ENCODE measurements at places on chromosomes 11 and 22. TPM values are rescaled to one million over a fixed set of nuclear protein-coding genes. Genes with fewer than 3 reads are reported as not detected.

GRCh38 chr22:50201191-50202129 is 649 bp downstream of the SELENOO start:
- DNase-seq = peak; percentile 73
- peaks cover 12% of the 10 kb centered on the region for H3K36me3 ChIP-seq
- peaks cover 10% of the 10 kb centered on the region for H3K4me1 ChIP-seq
- no peak overlapping the region for H3K27ac ChIP-seq
- peak overlapping the region; percentile 84 for H3K4me3 ChIP-seq

DNA sequence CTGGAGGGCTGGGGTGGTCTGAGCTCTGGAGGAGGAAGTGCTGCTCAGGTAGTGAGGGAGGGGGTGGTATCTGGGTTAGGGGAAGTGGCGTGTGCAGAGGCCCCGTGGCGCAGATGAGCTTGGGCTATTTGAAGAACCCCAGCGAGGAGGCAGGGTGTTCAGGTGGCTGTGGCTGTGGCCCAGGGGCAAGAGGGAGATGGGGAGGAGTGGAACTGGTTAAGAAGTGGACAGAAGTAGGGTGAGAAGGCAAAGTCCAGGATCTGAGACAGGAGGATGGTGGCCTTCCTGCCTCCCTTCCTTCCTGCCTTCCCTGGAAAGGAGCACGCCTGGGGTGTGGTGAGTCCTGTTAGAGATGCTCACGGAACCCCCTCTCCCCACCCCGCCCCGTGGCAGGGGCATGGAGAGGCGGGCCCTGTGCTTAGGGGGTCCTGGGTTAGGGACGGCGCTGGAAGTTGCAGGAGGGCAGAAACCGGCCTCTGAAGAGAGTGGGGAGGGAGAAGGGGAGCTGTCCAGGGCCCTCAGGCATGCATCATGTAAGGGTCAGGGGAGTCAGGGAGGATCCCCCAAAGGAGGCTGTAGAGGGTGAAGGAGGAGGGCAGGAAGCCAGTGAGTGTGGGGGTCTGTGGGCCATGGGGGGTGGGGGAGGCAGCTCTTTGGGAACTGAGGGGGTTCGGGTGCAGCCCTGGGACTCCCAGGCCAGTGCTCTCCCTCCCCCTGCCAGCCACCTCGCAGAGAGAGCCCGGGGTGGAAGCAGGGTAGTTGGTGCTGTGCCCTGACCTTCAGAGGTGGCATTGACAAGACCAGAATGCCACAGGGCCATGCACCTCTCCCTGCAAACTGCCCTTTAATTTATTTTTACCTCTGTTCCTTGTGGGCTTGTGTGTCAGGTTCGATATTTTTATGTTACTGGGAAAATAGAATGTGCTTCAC is 63.7 kb upstream of the PARVG start:
- no peak overlapping the region for H3K4me3 ChIP-seq
- H3K27me3 ChIP-seq = no peaks in the 10 kb centered on the region
- H3K4me1 ChIP-seq = no peaks in the 10 kb centered on the region
- no peaks in the 10 kb centered on the region for H3K36me3 ChIP-seq
- H3K27ac ChIP-seq = no peak overlapping the region

- no peak overlapping the region for H3K27ac ChIP-seq
- no peak for DNase-seq
- no peaks in the 10 kb centered on the region for H3K27me3 ChIP-seq
- no peaks in the 10 kb centered on the region for H3K36me3 ChIP-seq
- no peaks in the 10 kb centered on the region for H3K4me1 ChIP-seq
These were observed 24.3 kb upstream of the MRGPRX2 start for GRCh38 chr11:19084661-19085315.

DNA sequence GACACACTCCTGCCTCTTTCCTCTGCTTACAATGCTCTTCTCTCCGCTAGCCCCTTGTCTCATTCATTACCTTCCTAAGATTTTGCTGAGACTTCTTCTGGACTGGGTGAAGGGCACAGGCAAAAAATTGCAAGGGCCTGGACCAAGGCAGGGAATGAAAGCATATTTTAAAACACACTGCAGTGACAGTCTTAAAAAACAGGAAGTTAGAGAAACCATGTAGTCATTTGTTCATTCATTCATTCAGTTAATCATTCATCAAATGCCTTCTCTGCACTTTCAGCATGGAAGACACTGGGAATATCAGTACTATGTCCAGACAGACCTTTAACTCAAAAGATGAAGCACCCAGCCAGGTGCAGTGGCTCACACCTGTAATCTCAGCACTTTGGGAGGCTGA is 44.9 kb upstream of the SWAP70 start:
- H3K36me3 ChIP-seq = no peaks in the 10 kb centered on the region
- H3K4me3 ChIP-seq = no peak overlapping the region
- peaks cover 7% of the 10 kb centered on the region for H3K4me1 ChIP-seq
- no peak overlapping the region for H3K27ac ChIP-seq
- H3K27me3 ChIP-seq = peaks cover 7% of the 10 kb centered on the region

GRCh38 chr22:31133911-31134310 is 6.4 kb downstream of the PLA2G3 start:
- H3K27ac ChIP-seq = no peak overlapping the region
- DNase-seq = no peak
- no peaks in the 10 kb centered on the region for H3K4me1 ChIP-seq
- no peaks in the 10 kb centered on the region for H3K36me3 ChIP-seq
- H3K4me3 ChIP-seq = no peak overlapping the region
- H3K27me3 ChIP-seq = no peaks in the 10 kb centered on the region

DNA sequence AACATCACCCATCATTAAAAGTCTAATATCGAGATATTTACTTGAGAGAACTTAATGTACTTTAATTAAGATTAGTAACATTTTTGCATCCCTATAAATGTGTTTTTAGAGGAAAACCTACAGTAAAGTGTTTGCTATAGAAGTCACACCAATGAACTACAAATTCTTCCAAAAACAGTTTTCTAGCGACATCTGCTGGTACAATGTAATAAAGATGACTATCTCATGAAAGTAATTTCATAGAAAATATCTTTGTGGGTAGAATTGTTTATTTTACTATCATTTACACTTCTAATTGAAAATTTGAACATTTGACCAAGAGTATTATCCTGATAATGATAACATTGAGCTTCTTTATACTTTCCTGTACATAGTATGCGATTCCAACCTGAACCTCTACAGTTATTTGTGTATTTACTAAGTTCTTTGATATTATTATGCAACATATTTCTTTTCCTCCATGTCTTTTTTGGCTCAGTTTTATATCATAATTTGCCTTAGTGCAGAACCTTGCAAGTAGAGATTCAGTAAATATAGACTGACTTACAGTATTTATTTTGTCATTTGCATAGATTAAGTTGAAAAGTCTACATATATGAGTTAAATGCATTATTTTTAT is 252.7 kb downstream of the TMEM135 start:
- no peak overlapping the region for H3K27ac ChIP-seq
- peaks cover 4% of the 10 kb centered on the region for H3K4me1 ChIP-seq
- DNase-seq = peak; percentile 76
- H3K36me3 ChIP-seq = no peaks in the 10 kb centered on the region
- H3K4me3 ChIP-seq = no peak overlapping the region

GRCh38 chr11:93481279-93481678 is 61.9 kb downstream of the SMCO4 start:
- no peaks in the 10 kb centered on the region for H3K27me3 ChIP-seq
- peaks cover 51% of the 10 kb centered on the region for H3K4me1 ChIP-seq
- H3K36me3 ChIP-seq = no peaks in the 10 kb centered on the region
- no peak overlapping the region for H3K27ac ChIP-seq
- DNase-seq = no peak

- H3K36me3 ChIP-seq = no peaks in the 10 kb centered on the region
- peaks cover 9% of the 10 kb centered on the region for H3K4me1 ChIP-seq
- no peak overlapping the region for H3K4me3 ChIP-seq
- no peaks in the 10 kb centered on the region for H3K27me3 ChIP-seq
These were observed 68.8 kb downstream of the RTL6 start for GRCh38 chr22:44428941-44429830.

DNA sequence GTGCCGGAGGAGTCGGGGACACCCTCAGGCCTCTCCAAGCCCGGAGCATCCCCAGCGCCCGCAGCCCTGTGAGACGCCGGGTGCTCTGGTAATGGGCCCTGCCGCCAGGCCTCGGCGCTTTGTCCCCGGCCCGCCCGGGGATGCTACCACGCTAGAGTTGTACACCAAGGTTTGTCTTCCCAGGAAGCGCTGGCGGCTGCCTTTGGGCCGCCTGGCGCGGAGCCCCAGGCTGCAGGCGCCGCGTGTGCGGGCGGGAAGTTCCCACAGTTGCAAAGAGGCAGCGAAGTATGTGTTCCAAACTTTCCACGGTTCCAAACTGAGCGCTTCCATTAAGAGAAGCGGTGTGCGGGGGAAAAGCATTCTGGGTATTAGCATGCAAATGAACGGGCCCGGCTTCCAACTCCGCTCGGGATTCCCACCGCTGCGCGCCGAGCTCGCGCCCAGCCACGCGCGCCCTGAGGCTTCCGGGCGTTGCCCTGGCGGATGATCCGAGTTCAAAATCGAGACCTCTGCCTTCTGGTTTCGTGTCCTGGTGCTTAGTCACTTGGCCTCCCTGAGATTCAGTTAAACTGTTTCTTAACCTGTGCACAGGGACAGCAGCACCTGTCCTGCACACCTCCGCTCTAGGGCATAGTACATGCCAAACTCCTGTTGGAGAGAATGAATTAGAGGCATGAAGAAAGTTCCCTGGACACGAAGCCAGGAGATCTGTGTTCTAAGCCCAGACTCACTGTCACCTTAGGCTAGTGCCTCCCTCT is 1.3 kb upstream of the PATZ1 start:
- peak; percentile 80 for DNase-seq
- H3K4me3 ChIP-seq = peak overlapping the region; percentile 69

- H3K36me3 ChIP-seq = no peaks in the 10 kb centered on the region
- H3K27me3 ChIP-seq = no peaks in the 10 kb centered on the region
- no peak overlapping the region for H3K4me3 ChIP-seq
- no peak overlapping the region for H3K27ac ChIP-seq
- DNase-seq = no peak
These were observed 26.6 kb upstream of the CRTAM start for GRCh38 chr11:122811721-122812120.

GRCh38 chr22:26389125-26389524 is 39.9 kb upstream of the ASPHD2 start:
- no peaks in the 10 kb centered on the region for H3K36me3 ChIP-seq
- no peak overlapping the region for H3K4me3 ChIP-seq
- H3K27me3 ChIP-seq = no peaks in the 10 kb centered on the region
- peaks cover 26% of the 10 kb centered on the region for H3K4me1 ChIP-seq
- DNase-seq = no peak

DNA sequence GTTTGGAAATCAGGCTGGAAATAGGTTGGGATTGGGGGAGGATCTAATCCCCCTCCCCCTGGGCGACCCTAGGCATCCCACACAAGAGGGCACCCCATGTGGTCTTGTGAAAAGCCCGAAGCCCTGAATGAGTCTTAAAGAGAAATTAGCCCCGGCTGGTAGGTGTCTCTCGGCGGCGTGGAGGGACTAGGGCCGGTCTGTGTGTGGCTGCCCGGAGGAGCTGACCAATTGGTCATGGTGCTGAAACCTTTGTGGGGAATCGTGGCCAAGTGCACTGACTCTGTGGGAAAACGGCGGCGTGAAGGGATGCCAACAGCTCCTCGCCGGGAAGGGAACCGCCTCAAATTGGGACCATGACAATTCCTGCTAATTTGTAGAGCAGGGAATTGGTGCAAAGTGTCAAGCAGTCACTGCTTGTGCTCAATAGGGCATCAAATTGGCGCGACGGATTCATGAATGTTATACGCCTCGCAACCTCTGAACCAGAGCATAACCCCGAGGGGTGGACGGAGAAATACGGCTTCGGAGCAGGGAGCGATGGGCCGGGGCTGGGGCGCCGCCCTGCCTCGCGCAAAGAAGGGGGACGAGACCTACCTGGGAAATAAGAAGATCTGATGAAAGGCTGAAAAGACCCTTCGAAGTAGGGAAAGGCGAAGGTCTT is 1.5 kb downstream of the DBX1 start:
- peaks cover 87% of the 10 kb centered on the region for H3K27me3 ChIP-seq
- H3K27ac ChIP-seq = no peak overlapping the region
- peak; percentile 95 for DNase-seq
- H3K4me3 ChIP-seq = peak overlapping the region; percentile 65

- DNase-seq = peak; percentile 74
- no peak overlapping the region for H3K27ac ChIP-seq
- H3K27me3 ChIP-seq = no peaks in the 10 kb centered on the region
- no peak overlapping the region for H3K4me3 ChIP-seq
- peaks cover 12% of the 10 kb centered on the region for H3K4me1 ChIP-seq
These were observed 8.2 kb upstream of the NAP1L4 start for GRCh38 chr11:3000032-3000961.

DNA sequence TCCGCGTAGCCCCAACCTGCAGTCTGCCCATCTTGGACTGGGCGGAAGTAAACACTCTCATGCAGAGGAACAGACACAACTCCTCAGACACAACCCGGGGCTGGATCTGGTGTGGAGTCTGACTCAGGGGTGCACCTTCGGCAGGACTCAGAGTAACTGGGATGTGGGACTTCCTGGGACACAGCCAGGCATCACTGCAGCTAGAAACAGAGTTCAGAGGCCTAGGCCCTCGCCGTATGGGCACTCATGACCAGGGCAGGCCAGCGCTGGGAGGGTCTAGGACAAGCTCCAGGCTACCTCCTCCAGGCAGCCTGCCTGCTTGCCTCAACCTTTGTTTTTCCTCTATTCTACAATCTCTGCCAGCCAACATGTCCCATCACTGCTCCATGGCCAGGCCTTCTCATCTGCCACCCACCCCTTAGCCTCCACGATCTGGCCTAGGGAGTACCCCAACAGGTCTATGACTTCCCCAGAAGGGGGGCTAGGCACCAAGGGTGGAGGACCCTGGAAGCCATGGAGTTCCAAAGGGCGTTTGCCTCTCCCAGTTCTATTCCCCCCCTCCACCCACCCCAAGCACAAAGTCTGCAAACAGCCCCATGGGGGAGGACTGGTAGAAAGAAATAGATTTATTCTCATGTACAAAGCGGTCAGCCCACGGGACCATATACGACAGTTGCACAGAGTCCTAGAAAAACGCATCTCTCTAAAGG is 98.5 kb downstream of the PDE2A start:
- peaks cover 7% of the 10 kb centered on the region for H3K4me1 ChIP-seq
- no peak overlapping the region for H3K27ac ChIP-seq
- H3K27me3 ChIP-seq = no peaks in the 10 kb centered on the region

GRCh38 chr11:17161515-17161914 is 46.3 kb downstream of the PIK3C2A start:
- H3K27me3 ChIP-seq = no peaks in the 10 kb centered on the region
- no peaks in the 10 kb centered on the region for H3K36me3 ChIP-seq
- DNase-seq = no peak
- H3K27ac ChIP-seq = no peak overlapping the region
- no peaks in the 10 kb centered on the region for H3K4me1 ChIP-seq

GRCh38 chr11:66617155-66617834 is 865 bp downstream of the RBM14 start:
- H3K4me3 ChIP-seq = peak overlapping the region; percentile 82
- no peaks in the 10 kb centered on the region for H3K36me3 ChIP-seq
- no peaks in the 10 kb centered on the region for H3K27me3 ChIP-seq
- no peak overlapping the region for H3K27ac ChIP-seq
- peaks cover 34% of the 10 kb centered on the region for H3K4me1 ChIP-seq
- no peak for DNase-seq

Gene NPTXR
- 2.5 TPM for total RNA-seq

Gene GAL3ST3
- 35.9 TPM for total RNA-seq

Gene GGTLC3
- not detected for total RNA-seq

Gene CTSF
- 1.1 TPM for total RNA-seq

Gene TREH
- not detected for total RNA-seq

Gene BBOX1
- total RNA-seq = not detected

Gene IFITM10
- total RNA-seq = not detected
